ENCODE measurements at places on chromosomes 16 and 17. TPM values are rescaled to one million over a fixed set of nuclear protein-coding genes. Genes with fewer than 3 reads are reported as not detected.

TBC1D10B gene
- total RNA-seq = 45.6 TPM

RNF43 gene
- not detected for total RNA-seq

IGSF6 gene
- total RNA-seq = not detected

ABAT gene
- 0.98 TPM for total RNA-seq

TBC1D3E gene
- not detected for total RNA-seq

LHX1 gene
- not detected for total RNA-seq

IL21R gene
- 0.29 TPM for total RNA-seq

KRTAP4-3 gene
- not detected for total RNA-seq

AMZ2 gene
- total RNA-seq = 60.1 TPM

MKS1 gene
- 12.1 TPM for total RNA-seq

ELMO3 gene
- total RNA-seq = 0.76 TPM

UNC45B gene
- not detected for total RNA-seq

ENPP7 gene
- total RNA-seq = not detected

KLHL10 gene
- total RNA-seq = not detected

ABCA6 gene
- total RNA-seq = 34.3 TPM

OR1F1 gene
- total RNA-seq = not detected

TMC7 gene
- 8.8 TPM for total RNA-seq

VASN gene
- total RNA-seq = 0.86 TPM

C16orf95 gene
- 3.9 TPM for total RNA-seq

LRRC46 gene
- 0.29 TPM for total RNA-seq

CCDC92B gene
- not detected for total RNA-seq

LAT gene
- total RNA-seq = 2.3 TPM

CCDC200 gene
- not detected for total RNA-seq

RNF112 gene
- total RNA-seq = not detected

KCNJ2 gene
- 7.8 TPM for total RNA-seq

SHBG gene
- total RNA-seq = not detected

SCNN1B gene
- 1.6 TPM for total RNA-seq

RCVRN gene
- total RNA-seq = not detected

GSG1L gene
- total RNA-seq = under 0.01 TPM

TBC1D3 gene
- not detected for total RNA-seq

RSAD1 gene
- 28.4 TPM for total RNA-seq

GAST gene
- total RNA-seq = not detected

HOXB1 gene
- total RNA-seq = not detected

SDR42E2 gene
- not detected for total RNA-seq

PRSS33 gene
- total RNA-seq = not detected

CEP112 gene
- total RNA-seq = 12.1 TPM

PRSS22 gene
- total RNA-seq = not detected

ZMYND15 gene
- not detected for total RNA-seq

STH gene
- total RNA-seq = not detected

TP53I13 gene
- 31.6 TPM for total RNA-seq

CACNG5 gene
- not detected for total RNA-seq

MIEN1 gene
- 20.3 TPM for total RNA-seq

ZNF385C gene
- total RNA-seq = not detected

GUCY2D gene
- not detected for total RNA-seq
